ENCODE measurements at places on chromosomes 5 and 9.

DNA sequence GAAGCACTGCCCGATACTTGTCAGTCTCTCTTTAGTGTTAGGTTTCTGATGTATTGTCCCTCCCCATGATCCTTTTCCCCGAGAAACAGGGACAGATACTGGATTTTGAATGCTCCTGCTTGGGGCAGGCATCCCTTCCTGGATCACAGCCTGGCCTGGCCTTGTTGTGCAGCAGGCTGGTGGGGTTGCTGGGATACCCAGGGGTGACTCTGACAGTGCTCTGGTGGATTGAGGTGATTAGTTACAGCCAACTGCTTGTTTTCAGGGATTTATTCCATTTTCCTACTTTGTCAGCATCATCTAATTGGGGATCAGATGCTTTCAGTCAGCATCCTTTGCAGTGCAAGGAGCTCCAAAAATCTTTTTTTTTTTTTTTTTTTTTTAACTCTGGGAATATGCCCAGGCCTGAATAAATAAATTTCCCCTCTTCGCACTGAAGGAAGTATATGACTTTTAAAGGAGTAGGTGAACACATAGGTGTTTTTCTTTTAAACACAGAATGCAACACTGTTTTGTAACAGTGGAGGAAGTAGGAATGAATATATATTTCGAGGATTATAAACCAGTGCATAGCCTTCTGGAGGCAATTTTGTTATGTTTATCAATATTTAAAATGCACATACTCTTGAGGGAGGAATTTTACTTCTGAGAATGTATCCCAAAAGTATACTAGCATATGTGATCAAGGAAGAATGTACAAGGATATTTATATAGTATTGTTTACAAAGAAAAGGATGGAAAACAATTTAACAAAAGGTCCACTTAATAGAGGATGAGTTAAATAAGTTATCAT lies 127.3 kb upstream of the ELL2 start:
- no peak for DNase-seq

- no peak for DNase-seq
Measured at GRCh38 chr9:111094433-111094924, 56.2 kb upstream of the LPAR1 start.

GRCh38 chr5:137433539-137433938 lies 65.6 kb downstream of the SPOCK1 start:
- DNase-seq: no peak

DNA sequence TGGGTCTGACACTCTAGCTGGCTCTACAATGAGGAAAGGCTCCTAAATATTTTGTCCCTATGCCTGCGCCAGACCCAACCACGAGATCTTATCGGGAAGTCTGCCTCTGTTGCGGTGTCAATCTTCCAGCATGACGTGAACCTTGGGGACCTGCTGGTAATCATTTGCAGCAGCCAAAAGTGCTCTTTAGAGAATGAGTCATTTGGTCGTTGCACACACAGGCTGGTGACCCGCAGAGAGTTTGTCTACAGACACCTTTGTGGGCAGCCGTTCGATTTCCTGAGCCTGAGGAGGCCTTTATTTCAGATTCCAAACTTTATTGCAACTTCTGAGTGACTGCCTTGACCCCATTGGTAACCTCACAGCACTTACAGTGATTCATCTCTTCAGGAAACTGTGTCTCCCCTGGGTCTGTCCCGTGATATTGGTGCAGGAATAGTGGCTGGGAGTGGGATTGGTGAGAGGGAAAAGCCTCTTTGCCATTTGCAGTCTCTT lies 326.1 kb downstream of the NSG2 start:
- DNase-seq: no peak

GRCh38 chr9:114571391-114571790 lies 16.2 kb upstream of the ATP6V1G1 start:
- no peak for DNase-seq

DNA sequence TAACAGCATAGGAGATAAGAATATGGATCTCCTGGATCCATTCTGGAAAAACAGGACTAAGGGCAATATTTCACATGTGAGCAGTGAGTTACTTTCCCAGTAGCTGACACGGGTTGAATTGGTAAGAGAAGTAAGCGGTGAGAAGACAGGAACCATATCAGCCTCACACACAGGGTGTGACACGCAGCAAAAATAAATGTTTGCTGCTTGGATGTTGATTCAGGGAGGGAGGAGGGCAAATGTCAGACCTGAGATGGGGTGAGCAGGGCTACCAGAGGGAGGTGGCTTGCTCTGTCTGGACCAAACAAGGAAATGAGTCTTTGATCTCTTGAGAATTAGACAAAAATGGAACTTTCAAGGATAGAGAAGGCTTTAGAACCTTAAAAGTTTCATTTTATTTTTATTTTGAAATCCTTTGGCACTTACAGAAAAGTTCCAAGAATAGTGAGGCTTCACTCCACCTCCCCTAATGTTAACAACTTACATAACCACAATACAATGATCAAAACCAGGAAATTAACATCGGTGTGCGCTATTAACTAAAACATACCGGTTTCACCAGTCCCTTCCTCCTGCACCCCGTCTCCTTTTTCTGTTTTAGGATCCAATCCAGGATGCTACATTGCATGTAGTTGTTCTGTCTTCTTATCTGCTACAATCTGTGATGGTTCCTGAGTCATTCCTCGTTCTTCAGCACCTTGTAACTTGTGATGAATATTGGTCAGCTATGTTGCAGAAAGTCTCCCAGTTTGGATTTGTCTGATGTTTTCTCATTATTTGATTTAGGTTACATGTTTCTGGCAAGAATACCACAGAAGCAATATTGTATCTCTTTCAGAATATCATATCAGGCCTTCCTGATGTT lies 20.5 kb upstream of the ARHGEF28 start:
- no peak for DNase-seq

DNA sequence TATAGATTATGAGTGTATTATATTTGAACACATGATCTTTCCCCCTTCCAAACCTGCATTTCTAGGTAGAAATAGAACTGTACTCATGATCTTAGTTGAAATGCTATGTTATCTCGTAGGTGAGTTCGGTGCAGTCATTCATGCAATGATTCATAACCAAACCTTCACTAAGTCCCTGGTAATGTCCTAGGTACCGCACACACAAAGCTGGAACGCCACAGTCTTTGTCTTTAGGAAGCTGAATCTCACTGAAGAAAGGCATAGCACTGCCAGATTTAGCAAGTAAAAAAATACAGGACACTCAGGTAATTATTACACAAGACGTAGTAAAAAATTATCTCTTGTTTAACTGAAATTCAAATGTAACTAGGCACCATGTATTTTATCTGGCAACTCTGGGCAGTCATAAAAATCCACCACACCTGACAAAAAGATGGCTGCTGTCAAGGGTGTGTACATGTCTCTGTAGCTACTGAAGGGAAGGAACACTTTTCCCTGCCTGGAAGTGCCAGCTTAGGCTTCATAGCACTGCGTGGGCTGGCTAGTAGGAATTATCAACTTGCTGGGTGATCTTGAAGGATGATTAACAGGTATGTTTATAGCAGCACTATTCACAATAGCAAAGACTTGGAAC lies 28.0 kb upstream of the TXN start:
- no peak for DNase-seq

DNA sequence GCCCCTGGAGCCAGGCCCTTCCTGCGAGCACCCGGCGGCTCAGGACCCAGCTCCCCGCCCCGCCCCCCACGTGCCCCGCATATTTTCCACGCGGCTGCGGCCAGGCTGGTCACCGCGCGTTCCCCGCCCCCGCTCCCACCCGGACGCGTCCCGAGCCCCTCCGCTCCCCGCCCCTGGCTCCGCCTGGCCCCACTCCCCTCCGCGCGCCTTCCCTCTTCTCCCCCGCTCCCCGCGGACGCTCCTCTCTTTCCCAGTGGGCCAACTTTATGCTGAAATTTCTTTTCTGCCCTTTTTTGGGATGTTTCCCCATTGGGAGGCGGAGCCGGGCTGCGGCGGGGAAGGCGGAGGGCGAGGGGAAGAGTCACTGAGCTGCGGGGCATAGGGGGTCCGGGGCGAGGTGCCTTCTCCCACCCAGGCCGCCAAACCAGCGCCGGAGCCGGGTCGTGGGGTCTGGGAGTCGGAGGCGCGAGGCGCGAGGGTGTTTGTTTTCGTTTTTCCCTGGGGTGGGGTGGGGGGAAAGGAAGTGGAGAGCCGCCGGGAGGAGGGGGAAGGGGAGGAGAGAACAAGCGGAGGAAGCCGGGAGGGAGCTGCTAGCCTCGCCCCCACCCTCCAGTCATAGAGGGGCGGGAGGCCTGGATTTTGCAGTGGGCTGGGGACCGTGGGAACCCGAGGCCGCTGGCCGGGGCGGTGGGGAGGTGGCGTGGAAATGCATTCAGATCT lies 1.0 kb upstream of the TPM2 start:
- DNase-seq: peak; percentile 27

GRCh38 chr5:88389338-88390095 lies 120.9 kb upstream of the TMEM161B start:
- DNase-seq: no peak

DNA sequence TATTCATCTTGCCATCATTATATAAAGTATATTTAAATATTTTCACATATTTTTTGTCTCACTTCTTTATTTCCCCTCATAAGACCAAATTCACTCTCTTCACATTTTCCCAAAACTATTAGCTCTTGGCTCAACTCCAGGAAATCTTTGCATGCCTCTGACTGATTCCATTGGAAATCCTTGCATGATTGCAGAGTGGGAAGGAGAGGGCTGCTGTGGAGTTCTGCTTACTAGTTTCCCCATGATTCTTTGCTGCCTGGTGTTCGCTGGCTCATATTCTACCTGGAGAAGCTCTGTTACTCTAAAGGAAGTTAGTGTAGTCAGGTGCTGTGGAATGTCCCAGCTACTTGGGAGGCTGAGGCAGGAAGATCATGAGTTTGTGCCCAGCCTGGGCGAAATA lies 41.9 kb downstream of the LIX1 start:
- DNase-seq: no peak

GRCh38 chr5:74199005-74199404 lies 441.5 kb downstream of the ENC1 start:
- no peak for DNase-seq

DNA sequence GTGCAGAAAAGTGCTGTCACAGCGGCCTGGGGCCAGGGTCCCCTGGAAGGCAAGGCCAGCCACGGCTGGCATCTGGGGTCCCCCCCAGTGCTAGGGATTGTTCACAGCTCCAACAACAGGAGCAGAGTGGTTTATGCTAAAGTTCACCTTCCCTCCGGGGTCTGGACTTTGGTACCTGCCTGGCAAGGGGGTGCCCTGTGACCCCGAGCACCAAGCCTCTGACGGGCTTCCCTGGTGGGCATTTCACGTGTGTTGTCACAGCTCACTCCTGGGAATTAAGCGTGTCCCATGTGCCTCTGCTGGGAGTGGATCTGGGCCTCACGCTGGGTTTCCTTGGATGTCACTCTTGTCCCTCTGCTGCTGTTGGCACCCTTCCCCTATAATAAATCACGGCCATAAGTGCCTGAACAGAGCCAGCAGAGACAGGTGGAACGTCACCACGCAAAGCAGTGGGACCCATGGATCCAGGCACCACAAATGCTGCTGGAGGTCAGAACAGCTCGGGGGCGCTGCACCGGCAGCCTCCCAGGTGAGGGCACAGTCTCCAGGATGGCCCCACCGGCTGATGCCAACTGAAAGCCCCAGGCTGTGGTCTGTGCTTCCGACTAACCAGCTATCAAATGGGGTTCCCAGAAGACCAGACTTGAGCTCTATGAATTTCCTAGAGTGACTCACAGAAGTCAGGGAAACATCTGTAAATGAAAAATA lies 17.8 kb upstream of the ZDHHC11 start:
- DNase-seq: no peak

- DNase-seq: no peak
Measured at GRCh38 chr5:167348251-167348926, 943.1 kb upstream of the WWC1 start.

DNA sequence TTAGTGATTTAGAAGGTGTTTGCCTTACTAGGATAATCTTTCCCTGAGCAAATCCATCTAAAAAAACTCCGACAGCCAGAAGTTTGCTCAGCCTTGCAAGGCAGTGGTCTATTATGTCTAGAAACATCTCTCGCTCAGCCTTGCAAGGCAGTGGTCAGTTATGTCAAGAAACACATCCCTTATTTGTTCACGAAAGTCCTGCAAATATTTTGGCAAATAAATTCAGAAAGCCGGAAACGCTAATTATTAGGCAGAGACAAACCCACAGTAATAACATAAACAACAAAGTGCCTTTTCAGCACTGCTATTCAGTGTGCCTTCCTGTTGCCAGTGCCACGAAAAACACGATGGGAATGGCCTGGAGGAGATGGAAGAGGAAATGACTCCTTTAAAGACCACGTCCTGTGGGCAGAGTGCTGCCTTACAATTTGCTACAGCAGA lies 184.5 kb downstream of the GNAQ start:
- DNase-seq: no peak

DNA sequence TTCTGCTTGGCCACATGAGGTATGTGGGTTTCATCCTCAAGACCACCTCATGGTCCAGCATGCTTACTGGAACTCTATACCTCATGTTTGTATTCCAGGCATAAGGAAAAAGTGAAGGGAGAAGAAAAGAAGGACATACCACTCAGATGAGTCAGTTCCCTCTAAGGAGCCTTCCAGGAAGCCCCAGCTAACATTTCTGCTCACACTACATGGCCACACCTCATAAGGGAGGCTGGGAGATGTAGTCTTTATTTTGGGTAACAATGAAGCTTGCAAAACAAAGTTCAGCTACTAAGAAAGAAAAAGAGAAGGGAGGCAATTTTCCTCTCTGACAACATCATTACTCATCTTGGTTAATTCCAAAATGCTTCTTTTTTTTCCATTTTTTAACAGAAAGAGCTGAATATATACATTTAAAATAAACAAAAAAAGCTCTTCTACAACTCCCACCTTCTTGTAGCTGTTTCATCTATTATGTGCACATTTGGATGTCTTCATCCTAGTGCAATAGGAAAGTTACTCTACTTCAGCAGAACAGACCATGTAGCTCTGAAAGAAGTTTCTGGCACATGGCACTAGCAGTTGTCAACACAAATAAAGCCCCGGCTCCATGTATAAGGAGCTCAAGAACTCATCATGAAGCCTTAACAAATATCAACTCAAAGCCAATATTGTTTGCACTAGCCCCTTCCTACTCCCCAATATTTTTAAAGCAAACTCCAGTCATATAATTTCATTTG lies 123.6 kb upstream of the CCDC112 start:
- no peak for DNase-seq

DNA sequence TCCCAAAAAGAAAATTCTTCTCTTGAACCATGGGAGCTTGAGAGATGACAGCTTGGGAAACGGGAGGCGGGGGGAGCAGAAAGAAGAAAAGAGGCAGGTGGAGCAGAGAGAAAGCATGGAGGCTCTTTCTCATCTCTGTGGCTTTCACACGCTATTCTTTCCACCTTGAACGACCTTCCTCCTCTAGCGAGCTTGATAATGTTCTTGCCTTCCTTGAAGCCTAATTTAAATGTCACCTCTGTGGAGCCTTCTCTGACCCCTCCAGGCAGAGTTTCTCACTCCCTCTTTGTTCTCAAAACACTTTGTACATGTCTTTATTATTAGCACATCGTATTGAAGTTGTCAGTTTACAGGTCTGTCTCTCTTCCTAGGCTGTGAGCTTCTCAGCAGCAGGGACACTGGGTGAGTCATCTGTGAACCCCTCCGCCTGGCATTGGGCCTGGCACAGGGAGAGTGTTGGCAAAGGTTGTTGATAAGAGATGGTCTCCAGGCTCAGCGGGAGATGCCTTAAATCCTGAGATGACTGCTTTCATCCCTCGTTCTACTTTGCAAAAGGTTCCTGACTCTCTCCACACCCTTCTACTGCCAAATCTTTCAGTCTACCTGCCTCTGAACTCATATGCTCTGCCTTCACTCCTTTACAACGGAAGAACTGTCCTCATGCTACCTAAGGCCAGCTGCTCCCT lies 14.1 kb upstream of the STRBP start:
- no peak for DNase-seq

GRCh38 chr9:34662526-34663302 lies at the start of gene CCL27:
Gene CCL27 (minus strand): TSS chr9:34662657. CDS start chr9:34662633, 24 bp downstream.
- no peak for DNase-seq

GRCh38 chr5:94389515-94389899 lies 228.9 kb downstream of the KIAA0825 start:
- no peak for DNase-seq
